ENCODE measurements at places on chromosomes 12 and 14.

DNA sequence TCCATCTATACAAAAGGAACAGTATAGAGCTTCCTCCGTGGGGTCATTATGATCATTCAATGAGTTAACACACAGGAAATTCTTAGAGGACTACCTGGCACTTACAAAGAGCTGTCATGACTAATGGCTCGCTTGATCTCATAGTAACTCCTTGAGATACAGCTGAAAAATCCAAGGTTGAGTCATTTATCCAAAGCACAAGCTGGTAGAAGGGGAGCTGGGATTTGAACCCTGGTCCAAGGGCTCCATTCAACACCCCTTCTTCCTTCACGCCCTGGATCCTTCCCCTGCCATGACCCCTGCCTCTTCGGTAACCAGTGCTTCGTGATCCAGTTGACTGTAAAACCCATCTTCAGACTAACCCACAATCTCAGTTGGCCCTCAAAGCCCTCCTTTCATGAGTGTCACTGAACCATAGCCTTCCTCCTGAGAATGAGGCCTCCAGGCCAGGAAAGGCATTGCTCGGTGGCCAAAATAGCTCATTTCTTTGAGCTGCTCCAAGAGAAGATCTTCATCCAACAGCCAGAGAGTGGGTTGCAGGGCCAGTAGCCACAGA is 7.8 kb downstream of the ZFP36L1 start:
- DNase-seq: no peak

- no peak for DNase-seq
These were observed 128.1 kb downstream of the PRKD1 start for GRCh38 chr14:29799464-29800095.

DNA sequence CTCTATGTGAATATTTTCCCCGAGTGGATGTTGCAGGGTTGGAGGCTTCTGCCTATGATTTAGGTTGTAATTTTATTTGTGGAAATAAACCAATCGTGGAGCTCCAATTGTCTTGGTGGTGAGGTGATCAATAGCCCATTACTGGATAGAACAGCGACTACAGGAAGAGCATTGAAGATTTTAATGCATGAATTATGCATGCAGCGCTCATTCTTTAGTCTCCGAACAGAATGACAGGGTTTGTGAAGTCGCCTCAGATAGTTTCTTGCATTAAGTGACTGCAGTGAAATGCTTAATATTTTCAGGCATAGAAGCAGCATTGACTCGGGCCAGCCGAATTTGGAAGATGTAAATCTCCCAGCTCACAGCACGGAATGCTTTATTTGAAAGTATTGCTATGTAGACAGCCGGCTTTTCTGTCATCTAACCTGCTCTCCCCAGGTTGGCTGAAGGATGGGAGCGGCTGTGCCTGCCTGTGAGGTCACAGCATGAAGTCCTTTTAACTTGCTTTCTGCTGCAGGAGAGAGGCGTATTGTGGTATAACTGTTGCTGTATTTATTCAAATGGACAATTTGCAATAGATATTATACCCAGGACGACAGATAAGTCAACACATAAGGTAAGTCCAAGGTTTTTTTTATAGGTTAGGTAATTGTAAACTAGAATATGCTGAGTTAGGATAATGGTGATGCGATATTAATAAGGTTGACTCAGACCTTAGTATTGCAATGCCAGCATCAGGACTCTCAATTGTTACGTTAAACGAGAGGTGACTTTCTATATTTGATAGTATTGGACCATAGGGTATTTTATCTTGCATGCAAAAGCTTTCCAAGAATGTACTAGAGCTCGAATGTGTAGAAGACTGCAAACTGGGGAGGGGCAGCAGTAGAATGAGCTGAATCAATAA is 135.7 kb downstream of the CNTN1 start:
- no peak for DNase-seq

DNA sequence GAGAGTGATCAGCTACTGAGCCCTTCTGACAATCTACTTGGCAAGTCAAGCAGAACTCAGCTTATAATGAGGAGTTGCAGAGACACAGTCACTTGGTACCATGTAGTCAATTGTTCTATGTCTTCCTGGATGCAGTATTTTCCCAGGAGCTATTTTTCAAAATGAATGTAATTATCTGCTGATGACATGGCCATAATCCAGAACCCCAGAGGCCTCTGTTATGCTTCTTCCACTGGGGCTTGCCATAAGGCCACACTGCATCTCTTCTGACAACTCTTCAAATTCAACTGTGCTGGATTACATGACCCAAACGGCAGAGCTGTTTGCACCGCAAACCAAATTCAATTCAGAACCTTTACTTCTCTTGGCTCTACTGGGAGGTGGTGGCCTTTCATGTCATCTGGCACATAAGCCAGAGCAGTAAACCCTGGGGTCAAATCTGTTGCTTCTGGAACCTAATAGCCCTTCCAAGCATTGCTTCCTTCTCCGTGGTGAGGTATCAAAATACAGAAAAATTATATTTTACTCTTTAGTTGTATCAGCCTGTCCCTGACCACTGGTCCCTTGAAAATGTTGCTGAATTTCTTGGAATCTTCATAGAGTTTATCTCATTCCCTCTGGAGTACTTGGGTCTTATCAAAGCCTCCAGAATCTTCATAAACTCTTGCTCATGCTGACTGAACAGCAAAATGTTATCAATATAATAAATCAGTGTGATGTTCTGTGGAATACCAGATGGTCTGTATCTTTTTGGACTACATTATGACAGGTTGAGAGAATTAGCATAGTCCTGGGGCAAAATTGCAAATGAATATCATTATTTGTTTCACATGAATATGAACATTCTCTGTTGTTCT is 79.4 kb upstream of the DCN start:
- no peak for DNase-seq

- no peak for DNase-seq
These were observed 4.2 kb downstream of the TMEM253 start for GRCh38 chr14:21105095-21105494.

- DNase-seq: no peak
These were observed 59.6 kb downstream of the ZFP36L1 start for GRCh38 chr14:68733086-68733914.

DNA sequence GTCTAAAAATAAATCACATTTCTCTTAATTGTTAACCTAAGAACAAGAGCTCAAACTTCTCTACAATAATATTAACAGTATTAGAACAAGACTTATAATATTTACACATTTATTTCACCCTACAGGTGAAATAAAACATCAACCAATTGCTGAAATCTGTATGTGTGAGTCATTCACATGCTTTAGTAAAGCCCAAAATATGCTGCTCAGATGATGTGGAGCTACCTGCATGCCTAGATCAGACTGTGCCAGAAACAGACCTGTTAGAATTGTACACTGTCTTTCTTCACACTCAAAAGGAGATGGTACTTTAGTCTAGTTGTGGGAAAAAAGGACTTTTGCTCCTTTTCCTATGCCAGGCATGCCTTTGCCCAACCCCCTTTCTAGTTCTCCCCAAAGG is 54.7 kb downstream of the RPS6KA5 start:
- no peak for DNase-seq

DNA sequence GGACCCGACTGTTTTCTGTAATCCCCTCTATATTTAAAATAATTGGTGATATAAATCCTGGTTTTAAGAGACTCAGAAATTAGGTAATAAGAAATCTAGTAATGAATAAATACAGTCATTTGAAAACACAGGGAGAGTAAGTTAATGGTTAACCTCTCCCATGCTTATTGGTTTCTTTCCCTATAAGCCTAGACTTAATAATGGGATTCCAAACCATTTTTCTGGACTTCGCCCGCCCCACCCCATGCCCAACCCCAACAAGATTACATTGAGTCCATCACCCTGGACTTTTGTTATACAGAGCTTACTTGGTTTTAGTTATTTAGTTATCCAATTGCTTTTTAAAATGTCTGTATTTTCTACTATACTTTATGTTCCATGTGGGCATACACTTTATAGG is 98.7 kb downstream of the WIF1 start:
- peak; percentile 11 for DNase-seq

DNA sequence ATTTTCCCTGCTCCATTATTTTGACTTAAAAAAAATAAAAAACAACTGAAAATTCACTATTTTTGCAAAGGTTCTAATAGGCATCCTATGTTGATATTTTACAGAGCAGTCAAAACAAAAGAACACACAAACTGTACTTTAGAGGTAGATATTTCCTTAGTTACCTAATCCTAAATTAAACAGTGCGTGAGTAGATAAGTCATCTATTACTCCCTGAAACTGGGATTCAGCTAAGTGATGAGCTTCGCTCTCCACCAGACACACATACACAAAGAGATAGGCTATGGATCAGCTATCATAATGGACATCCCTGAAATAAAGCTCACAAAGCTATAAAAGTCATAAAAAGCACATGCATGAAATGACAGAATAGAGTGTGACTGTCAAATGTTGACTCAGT is 398.7 kb downstream of the SOX5 start:
- no peak for DNase-seq

DNA sequence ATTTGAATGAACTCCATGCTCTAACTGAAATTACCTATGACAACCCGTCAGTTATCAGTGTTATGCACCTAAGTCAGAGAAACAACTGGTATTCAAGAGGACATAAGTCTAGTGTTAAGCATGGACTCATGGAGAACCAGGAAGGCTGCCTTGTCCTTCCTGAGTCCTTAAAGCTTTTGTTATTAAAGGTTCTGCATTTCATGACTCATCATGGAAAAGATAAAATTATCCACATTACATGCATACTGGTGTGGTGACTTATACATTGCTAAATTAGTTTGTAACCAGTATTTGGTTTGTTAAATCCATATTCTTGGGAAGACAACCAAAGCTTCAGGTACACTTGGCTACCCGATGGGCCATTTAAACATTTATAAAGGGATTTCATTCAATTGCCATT is 6.5 kb upstream of the OR4E1 start:
- DNase-seq: no peak

DNA sequence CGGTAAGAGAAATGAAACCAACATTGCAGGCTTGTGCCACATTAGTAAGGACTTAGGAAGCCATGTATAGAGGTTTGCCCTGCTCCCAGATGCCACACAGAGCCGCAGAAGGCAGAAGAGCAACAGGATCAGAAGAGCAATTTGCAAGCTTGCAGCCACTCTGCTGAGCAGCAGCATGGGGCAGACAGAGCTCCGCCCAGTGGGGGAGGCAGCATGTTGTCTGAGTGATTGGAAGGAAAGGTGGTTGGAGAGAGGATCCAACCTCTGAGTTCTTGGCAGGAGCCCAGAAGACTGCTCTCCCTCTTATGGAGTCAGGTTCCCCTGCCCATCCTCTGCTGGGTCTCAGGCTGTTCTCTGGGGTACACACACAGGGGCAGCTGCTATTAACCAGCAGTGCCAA is 2.3 kb upstream of the KRT6A start:
- peak; percentile 18 for DNase-seq

- no peak for DNase-seq
These were observed 192.4 kb downstream of the DACT1 start for GRCh38 chr14:58830121-58830520.

GRCh38 chr12:72075891-72076557 is 137.4 kb downstream of the TPH2 start:
- DNase-seq: peak; percentile 55

DNA sequence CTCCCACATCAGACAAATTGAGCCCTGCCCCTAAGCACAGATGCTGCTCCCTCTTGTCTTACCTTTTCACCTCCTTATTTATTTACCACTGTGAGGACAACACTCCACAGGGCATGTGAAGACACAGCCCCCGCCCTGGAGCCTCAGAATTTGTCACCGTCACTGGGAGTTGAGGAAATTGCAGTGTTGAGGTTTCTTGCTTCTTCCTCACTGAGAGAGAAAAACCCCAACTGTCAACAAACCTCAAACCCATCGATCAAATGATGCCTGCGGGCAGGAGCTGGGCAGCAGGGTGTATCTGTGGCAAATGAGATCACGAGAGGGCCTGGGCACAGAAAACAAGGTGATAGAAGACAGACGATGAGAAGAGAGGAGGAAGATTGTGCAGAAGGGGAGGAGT is 30.5 kb upstream of the PLEKHG3 start:
- DNase-seq: no peak

DNA sequence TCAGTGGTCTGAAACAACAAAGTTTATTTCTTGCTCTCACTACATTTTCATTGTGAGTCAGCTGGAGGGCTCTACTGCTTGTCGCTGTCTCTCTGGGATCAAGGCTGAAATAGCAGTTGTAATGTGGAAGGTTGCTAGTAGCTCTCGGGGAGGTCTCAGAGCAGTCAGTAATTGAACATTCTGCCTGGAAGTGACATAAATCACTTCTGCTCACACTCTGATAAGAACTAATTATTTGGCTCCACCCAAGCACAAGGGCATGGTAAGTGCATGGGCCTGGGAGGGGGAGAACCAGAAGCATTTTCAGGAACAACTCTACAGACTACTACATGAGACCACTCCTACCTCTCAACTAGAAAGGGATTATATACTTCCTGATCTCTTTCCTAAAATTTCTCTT is 128.2 kb downstream of the TMEM117 start:
- DNase-seq: no peak

DNA sequence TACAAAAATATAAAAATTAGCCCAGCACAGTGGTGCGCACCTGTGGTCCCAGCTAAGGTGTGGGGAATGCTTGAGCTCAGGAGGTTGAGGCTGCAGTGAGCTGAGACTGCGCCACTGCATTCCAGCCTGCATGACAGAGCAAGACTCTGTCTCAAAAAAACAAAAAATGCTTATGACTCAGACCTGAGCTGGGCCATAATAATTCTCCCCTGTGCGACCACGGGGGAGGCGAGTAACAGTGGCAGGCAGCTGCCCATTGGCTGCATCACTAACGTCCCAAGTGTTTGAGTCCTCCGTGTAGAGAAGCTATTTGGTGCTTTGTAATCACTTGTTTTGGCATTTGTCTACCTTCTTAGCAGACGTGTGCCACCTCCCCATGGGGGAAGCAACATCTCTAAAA is 24.9 kb downstream of the PSMC1 start:
- DNase-seq: no peak

GRCh38 chr14:66493750-66494149 is 7.6 kb downstream of the CCDC196 start:
- DNase-seq: no peak

DNA sequence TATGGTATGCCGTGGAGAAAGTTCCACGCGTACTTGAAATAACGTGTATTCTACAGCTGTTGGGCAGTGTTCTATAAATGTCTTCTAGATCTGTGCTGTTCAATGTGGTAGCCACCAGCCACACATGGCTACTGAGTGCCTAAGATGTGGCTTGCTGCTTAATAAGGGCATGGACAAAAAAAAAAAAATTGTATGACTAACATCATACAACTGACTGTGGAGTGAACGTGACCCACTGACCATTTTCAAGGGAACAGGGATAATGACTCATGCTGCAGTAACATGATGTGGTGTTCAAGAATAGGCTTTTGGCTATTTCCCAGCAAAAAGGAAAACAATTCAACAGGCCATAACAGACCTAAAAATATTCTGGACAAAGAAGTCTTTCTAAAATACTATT is 13.0 kb downstream of the ATG14 start:
- no peak for DNase-seq

DNA sequence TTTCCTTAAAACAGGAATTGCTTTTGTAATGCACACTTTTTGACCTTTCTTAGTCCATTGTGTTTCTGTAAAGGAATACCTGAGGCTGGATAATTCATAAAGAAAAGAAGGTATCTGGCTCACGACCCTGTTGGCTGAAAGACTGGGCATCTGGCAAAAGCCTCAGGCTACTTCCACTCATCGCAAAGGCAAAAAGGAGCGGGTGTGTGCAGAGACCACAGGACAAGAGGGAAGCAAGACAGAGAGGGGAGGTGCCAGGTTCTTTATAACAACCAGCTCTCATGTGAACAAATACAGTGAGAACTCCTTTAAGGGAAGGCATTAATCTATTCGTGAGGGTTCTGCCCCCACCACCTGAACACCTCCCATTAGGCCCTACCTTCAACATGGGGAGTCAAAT is 182.1 kb downstream of the C12orf50 start:
- DNase-seq: no peak

GRCh38 chr12:40646456-40646855 is 45.8 kb upstream of the CNTN1 start:
- DNase-seq: no peak
